ENCODE measurements at places on chromosomes 12 and 14. TPM values are rescaled to one million over a fixed set of nuclear protein-coding genes. Genes with fewer than 3 reads are reported as not detected.

The TMEM260 gene
- total RNA-seq, result 16.0 TPM

The RNU4-1 gene
- total RNA-seq, result under 0.01 TPM

The KLRF2 gene
- not detected for total RNA-seq

The PMEL gene
- total RNA-seq, result 0.75 TPM

The CAPZA3 gene
- not detected for total RNA-seq

The NANOG gene
- 0.24 TPM for total RNA-seq

The KLHL33 gene
- not detected for total RNA-seq

The COL2A1 gene
- not detected for total RNA-seq

The SLC5A8 gene
- total RNA-seq, result not detected

The SLC24A4 gene
- 0.05 TPM for total RNA-seq

The RND1 gene
- total RNA-seq, result 0.17 TPM

The SLC10A1 gene
- total RNA-seq, result not detected

The ARHGEF40 gene
- total RNA-seq, result 15.2 TPM

The ABCD2 gene
- not detected for total RNA-seq

The CISTR gene
- total RNA-seq, result not detected

The CFAP54 gene
- 1.6 TPM for total RNA-seq

The TAS2R8 gene
- 0.50 TPM for total RNA-seq

The TM9SF1 gene
- total RNA-seq, result 50.9 TPM

The MFAP5 gene
- total RNA-seq, result 7.5 TPM

The TMEM106C gene
- total RNA-seq, result 90.2 TPM

The AMN gene
- total RNA-seq, result not detected

The PGF gene
- 24.9 TPM for total RNA-seq

The KRT2 gene
- total RNA-seq, result not detected
